ENCODE measurements at places on chromosomes 7 and 10.

DNA sequence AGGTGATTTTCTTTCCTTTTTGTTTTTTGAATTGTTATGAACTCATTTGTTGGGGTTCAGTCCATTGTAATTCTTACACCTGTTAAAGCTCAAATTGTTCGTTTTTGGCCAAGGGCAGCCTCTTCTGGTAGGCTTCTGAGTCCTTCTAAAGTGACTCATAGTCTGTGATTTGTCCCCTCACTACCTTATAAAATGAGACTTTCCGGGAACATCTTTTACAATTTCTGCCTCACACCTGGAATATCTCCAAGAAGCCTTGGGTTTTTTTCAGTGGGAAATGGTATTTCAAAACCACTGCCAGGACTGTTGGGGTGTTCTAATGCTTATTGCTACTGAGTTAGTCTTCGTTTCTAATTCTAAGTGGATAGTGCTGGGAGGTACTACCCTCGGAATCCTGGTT lies 56.7 kb downstream of the BMPR1A start:
- DNase-seq, result no peak

DNA sequence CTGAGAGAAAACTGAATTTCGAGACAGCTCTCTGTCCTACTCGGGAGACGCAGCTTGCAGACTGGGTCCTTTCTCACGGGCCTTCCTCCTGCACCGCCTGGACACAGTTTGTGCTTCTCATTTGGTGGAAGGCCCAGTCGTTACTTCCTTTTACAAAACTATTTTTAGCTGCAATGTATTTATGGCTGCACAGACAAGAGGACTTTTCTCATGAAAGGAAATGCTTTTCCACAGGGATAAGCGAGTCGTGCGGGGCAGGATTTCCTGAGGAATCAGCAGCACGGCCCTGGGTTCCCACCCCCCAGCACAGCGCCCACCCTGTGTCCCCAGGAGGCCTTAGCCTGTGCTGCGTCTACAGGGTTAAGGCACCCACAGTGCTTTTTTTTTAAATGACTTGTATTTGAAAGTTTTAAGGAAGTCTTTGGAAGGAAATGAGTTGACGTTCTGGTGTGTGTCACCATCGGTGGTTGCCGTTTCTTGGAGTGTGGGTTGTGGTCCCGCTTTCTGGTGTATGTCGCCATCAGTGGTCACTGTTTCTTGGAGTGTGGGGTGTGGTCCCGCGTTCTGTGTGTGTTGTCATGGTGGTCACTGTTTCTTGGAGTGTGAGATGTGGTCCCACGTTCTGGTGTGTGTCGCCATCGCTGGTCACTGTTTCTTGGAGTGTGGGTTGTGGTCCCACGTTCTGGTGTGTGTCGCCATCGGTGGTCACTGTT lies 50.9 kb downstream of the INPP5A start:
- DNase-seq, result no peak

DNA sequence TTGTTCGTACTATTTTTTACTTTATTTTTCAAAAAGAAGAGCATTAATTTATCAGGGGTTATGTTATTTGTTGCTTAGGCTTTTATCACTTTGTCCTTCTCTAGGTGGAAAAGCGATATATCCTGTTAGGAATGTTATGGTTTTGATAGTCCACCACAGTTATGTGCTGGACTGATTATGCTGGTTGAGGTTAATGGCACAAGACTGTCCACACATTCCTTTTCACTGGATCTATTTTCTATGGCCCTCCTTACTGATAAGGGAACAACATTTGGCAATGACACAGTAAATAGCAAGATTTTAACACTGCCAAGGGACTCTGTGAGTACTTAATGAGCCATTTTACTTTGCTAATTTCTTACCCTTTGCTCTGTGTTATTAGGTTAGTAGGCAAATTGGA lies 1212.3 kb downstream of the NXPH1 start:
- no peak for DNase-seq

GRCh38 chr7:41881331-41882130 lies 178.6 kb upstream of the INHBA start:
- no peak for DNase-seq

- DNase-seq, result no peak
These were observed 153.7 kb downstream of the CREB5 start for GRCh38 chr7:28565980-28566379.

- no peak for DNase-seq
These were observed 693 bp downstream of the ADIRF start for GRCh38 chr10:86968994-86969355.

DNA sequence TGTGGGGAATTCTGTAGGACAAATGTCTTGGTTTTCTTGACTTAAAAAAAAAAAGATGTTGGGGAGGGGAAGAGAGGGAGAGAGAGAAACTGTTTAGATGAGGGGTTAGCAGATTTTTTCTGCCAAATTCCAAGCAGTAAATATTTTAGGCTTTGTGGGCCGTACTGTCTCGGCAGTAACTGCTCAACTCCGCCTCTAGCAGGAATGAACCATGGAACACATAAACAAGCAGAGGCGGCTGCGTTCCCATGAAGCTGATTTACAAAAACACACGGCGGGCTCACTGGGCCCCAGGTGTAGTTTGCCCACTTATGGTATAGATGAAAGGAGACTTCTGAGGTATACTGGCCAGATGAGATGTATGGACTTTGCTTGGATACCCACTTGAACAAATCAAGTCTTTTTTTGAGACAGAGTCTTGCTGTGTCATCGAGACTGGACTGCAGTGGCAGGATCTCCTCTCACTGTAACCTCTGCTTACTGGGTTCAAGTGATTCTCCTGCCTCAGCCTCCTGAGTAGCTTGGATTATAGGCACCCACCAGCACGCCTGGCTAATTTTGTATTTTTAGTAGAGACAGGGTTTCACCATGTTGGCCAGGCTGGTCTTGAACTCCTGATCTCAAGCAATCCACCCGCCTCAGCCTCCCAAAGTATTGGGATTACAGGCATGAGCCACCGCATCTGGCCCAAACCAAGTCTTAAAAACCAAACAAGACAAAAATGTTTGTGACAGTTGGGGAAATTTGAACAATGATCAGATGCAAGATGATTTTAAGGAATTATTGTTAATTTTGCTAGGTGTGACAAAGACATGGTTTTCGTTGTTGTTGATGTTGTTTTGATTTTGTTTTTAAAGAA lies 9.7 kb upstream of the ADAMTS14 start:
- DNase-seq, result no peak

DNA sequence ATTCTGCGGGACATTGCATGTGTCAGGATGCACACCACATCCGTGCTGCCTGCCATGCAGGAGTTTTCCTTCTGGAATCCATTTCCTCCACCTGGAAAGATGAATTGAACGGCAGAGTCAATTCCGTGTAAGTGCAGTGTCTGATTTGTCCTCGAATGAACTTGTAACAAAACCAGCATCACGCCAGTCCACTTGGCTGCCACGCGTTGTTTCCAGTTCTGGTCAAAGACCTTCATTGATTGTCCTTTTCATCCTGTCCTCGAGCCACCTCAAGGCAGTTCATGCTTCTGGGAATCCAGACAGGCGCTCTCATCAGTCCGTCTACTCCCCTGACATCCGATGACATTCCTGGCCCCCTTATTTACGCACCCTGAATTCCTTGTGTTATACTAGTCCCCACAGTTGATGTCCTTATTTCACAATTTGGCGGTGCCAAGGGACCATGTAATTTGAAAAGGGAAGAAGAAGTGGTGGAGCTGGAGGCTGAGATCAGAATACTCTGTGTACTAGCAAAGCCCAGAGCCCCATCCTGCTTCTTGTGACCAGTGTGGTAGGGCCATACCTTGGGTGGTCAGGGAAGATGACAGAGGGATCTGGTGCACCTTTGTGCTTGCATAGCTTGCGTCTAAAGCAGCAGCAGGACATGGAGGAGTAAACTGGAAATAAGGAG lies 502.2 kb downstream of the PLXNA4 start:
- no peak for DNase-seq

DNA sequence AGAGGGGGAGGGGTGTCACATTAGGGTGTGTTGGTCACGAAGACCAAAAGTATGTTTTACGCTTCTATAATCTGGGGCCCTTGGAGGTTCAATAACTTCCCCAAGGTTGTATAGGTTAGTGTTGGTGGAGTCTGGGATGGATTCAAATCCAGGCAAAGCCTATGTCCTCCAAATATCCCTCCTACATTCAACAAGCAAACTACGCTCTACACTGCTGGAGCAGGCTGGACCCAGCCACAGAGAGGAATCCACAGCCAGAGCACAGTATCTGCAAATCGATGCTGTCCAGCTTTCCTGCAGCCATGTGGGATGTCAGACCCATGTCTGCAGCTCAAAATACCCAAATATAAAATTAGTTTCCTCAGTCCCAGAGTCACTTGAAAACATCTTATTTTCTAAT lies 198.0 kb downstream of the COBL start:
- no peak for DNase-seq

DNA sequence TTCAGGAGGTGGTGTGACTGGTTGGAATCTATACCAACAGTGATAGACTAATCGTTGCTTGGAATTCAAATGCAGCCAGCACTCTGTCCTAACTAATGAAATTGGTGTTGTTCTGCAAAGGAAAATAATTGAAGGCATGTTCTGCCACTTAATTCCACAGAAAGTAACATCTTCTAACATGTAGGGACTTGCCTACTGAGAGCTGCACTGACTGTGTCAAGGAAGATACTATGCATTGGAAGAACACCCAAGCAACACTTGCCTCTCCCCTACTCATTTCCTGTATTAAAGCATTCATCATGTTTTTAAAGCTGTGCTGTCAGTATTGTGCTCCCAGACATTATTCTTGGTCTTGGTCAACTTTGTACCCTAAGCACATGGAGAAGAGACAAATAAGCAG lies 2.7 kb upstream of the CYP3A7 start:
- no peak for DNase-seq

DNA sequence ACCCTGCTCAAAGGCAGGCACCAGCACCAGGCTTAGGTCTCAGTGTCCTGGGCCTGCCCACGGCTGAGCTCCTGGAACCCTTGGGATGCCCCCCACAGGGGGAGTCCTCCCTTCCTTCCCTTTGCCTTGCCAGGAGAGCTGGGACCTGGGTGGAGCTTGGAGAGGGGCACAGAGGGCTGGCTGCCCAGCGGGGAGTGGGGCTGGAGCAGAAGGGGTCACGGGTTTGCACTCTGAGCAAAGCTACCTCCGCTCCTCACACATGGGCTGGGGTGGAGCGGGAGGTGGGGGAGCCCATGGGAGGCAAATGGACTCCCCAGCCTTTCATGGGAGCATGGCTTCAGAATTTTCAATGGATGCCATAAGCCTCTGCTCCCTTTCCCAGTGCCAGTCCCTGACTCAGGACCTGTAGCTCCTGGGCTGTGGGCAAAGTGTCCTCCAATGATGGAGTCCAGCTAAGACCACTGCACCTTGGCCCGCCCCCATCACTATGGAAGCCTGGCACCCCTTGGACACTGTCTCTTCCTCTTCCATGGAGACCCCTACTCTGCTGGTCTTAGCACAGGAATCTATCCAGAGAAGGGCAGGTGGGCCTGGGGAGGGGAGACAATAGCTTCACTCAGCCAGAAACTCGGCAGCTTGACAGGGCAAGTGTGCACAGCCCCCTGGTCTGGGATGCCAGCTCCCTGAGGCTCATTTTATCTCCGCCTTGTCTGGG lies 39.9 kb downstream of the LDB3 start:
- DNase-seq, result no peak

- DNase-seq, result no peak
These were observed 13.5 kb upstream of the RALA start for GRCh38 chr7:39609935-39610263.

- no peak for DNase-seq
These were observed 50.9 kb upstream of the CDCA7L start for GRCh38 chr7:21996641-21997040.

DNA sequence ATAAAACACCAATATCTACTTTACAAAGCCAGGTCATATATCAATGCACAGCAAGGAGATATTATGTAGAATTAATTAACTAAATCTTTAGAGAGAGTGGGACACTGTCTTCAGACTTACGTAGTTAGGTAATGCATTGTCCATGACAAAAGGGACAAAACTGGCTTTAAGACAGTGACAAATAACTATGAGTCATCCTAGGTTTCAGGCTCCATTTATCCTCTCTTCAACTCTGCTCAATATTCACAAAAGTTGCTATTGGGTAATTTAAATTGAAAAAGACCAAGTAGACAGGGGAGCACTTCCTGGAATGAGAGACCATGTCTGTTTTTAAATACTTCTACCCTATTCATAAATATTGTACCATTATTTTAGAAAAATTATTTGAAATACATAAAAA lies 464.5 kb downstream of the ARL4A start:
- DNase-seq, result no peak

DNA sequence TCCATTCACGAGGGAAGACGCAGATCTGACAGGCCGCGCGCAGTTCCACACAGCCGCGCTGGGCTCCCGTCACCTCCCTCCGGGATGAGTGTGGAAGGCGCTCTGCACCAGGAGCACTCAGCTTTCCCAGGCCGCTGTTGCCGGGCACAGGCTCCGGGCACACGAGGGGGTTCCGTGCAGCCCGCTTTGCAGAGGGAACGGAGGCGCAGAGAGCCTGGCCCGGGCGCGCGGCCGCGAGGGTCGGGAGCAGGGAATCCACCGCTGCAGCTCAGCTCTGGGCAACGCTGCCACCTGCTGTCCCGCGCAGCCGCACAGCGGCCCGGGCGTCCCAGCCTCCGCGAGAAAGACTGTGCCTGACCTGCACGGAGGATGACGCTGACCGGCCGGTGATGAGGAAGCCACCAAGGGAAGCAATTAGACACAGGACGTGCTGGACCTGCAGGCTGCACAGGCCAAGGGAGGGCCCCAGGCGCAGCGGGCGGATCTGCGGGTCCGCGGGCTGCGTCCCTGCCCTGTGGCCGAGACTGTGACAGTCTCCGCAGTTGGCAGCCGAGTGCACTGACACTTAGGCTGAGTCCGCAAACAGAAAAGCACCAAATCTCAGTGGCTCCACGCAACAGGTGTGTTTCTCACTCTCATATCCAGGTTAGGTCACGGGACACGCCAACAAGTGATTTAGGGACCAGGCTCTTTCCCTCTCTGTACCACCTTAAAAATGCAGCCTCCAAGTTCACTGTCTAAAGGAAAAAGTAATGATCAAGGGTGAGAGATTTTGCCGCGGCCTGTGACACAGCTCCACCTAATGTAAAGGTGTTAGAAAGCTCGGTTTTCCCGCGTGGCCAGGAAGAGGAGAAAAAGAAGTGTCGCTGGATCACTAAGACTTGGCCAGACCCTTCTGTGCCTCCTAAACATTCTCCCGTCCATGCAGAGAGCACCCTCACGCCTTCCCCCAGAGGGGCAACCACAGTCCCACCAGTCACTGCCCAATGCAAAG lies 94.5 kb downstream of the SEC61G start:
- DNase-seq, result peak; percentile 65

DNA sequence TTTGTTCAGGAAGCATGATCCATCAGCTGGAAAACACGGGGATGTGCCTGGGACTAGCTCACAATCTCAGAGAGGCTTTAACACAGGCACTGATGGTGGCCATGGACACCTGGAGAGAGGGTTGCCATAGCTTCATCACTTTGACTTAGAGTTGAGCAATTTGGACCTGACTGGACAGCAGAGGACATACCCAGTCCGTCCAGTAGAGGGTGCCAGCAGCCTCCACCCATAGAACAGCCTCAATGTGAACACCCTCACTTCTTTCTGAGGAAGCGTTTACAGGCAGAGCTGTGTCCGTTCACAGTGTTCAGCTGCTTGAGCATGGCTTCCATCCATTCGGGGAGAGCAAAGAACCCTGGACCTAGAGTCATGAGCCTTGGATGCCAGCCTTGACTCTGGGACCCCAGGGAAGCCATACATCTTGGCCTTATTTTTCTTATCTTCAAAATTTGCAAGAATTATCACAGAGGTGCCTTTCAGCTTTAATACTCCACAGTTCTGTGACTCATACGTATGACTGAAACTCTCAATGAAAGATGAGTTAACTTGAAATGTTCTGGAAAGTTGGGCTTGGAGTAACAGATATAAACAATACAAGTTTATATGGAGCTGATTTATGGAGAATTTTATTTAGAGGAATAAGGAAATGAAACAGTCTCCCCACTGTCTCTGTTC lies 302.9 kb upstream of the PODXL start:
- peak; percentile 57 for DNase-seq
